NCI-H2107 (cell line): ENCODE measurements at places on chromosomes 5 and 9.

DNA sequence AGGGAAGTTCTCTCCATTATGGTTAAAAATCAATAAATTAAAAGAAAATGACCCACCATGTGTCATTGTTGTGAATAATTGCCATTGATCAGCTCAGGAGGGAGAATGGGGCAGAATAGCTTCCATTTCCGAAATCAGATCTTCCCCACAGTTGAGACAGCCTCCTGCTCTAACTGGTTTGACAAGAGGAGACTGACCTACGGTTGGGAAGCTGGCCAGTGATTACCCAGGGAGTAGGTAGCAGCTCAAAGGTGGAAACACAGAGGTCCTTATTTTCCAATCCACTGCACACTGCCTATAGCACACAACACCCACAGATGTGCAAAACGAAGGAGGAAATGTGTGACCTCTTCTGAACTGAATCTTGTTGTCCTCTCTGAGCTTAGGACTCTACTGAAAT is 69.0 kb upstream of the DAPK1 start:
- DNase-seq, result no peak

DNA sequence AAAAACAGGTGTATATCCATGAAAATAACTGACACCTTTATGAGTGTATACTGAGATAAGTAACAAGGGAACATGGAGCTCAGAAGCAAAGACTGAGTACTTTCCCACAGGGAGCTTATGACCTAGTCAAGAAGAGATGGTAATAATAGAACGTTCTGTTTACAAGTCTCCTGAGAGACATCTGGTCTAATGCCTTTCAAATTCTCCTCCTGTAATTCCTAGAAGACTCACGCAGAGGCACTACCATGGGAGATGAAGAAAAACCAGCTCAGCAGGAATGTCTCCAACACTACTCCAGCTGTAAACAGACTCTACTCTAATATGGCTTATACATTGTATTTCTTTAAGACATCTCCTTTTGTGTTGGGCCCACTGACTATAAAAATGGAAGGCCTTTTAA is 503.6 kb upstream of the TUSC1 start:
- DNase-seq, result no peak

- DNase-seq, result no peak
These were observed 155.9 kb downstream of the ERCC6L2 start for GRCh38 chr9:96031366-96031824.

- no peak for DNase-seq
These were observed 10.4 kb downstream of the PKN3 start for GRCh38 chr9:128712451-128713410.

DNA sequence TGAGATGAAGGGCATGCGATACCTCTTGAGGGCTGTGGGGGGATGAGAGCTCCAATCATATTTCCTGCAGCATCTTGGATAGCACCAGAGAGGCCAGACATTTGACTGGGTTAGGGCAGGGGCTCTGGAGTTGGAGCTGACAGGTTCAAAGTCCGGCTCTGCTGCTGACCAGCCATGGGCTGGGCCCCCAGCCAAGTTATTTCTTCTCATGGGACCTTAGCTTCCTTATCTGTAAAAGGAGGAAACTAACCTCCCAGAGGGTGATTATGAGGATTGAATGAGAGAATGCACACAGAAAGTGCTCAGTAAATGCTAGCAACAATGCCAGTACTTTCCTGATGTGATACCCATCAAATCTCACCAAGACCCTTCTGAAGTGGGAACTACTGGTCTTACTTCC is 65.2 kb upstream of the SLC25A51 start:
- DNase-seq, result no peak

DNA sequence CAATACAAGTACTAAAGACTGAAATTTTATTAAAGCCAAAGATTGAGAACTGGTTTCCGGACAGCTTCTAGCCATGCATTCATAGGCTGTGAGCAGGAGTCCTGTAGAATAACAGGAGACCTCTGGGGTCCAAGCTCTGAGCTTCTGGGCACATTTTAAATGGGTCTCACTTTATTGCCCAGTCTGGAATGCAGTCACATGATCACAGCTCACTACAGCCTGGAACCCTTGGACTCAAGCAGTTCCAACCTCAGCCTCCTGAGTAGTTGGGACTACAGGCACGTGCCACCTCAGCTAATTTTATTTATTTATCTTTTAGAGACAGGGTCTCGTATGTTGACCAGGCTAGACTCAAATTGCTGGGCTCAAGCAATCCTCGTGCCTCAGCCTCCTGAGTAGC is 15.4 kb downstream of the CDKN2AIPNL start:
- DNase-seq, result no peak

- DNase-seq, result no peak
These were observed 133.3 kb downstream of the ARL15 start for GRCh38 chr5:54177058-54177457.

GRCh38 chr9:91907484-91908292 is 42.3 kb downstream of the ROR2 start:
- no peak for DNase-seq

DNA sequence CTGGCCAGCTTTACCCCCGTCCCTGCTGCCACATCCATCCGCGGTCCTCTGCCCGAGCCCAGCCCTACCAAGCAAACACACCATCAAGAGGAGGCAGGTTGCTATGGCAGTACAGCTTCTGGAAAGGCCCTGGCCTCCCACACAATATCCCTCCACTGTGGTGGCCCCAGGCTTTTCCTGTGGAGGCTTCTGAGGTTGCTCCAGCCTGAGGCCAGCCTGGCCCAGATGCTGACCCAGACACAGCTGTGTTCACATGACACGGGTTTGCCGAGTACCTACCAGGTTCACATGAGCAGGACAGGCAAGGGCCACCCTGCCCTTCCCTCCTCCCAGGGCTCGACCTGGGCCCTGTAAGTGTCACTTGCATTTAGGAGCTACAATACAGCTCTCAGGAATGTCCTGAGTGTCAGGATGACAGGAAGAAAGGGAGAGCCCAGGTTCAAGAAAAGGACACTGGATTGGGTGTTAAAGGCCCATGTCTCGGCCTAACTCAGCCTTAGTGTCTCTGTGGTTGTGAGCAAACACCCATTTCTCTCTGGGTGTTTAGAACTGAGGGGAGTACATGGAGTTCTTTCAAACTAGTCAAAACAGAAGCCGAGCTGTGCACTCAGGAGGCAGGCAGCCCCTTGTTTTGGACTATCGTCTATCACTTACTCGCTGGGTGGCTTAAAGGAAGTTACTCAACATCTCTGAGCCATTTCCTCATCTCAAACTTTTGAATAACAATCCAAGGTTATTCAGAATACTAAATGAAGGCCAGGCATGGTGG is 40.2 kb downstream of the NAIF1 start:
- DNase-seq, result no peak

GRCh38 chr5:1883925-1884677 is 1.4 kb upstream of the IRX4 start:
- DNase-seq, result no peak

DNA sequence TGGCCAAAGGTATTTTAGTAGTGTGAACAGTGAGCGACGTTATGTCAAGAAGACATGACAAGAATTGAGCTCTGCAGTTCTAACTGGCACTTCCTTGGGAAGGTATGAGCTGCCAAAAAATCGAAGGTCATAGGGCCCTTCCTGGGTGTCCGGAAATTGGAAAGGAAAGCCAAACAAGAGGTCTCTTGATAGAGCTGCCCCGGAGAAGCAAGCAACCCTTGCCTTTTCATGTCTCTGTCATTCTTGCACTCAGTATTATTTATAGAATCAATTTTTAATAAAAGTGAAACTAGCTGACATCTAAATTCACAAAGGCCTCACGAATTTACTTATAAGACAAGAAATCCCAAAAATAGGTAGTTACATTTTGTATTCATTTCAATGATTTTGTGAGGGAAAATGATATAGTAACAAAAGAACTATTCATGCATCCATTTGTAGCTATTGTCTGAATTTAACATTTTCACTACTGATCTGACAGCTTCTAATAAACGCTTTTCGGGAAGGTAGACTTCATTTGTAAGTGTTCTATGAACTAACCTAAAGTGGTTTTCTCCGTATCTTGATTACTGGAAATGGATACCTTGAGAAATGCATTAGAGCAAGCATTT is 113.8 kb upstream of the VCAN start:
- DNase-seq, result no peak

DNA sequence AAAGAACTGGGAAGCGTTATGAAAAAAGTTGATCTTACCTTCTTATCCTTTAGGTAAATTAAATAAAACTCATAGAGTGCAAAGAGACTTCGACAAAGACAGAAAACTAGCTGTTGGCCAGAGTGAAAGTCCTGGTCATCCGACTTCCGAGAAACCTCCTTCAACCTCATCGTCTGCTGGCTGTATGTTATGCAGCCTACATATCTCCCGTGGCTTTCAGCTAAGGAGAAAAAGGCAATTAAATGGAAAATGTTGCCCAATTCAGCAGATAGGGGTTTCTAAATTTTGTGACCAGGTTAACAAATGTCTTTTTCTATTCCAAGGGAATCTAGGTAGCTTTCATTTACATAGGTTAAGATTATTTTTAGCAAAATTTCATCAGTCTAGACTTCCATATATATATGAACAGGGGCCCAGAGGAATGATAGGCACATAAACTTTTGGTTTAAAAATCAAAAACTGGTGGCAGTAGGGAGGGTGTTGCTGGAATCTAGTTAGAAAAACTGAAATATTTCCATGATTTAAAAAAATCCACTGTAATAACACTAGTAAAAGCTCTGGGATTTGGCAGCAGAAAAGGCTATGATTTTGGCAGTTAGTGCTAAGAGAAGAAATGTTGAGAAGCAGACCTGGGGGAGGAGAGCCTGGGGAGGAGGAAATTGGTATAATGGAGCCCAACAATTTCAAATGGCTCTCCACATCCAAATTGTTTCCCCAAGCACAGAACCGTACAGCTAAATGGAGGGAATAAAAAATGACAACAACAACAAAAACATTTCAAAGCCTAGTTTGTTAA is 32.1 kb downstream of the RAI14 start:
- DNase-seq, result no peak

GRCh38 chr9:136228107-136228875 is 17.3 kb downstream of the QSOX2 start:
- no peak for DNase-seq

DNA sequence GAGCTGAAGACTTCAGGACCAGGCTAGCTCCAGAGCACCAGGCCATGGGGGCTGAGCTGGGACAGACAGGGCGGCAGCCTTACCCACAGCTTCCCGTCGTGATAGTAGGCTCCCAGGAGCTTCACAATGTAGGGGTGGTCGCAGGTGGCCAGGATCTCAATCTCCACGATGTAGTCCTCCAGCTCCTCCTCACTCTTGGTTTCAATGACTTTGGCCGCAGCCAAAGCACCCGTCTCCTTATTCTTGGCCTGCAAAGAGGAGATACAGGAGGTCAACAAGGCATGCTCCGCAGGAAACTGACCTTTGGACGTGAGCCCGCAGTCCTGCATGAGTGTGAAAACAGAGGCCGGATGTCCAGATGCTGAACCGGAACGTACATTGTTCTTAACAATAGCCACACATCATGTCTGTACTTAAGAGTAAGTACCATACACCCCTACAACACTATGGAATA is 31.5 kb downstream of the STK10 start:
- DNase-seq, result no peak

- DNase-seq, result no peak
These were observed 78.7 kb downstream of the SNCAIP start for GRCh38 chr5:122390694-122391093.

DNA sequence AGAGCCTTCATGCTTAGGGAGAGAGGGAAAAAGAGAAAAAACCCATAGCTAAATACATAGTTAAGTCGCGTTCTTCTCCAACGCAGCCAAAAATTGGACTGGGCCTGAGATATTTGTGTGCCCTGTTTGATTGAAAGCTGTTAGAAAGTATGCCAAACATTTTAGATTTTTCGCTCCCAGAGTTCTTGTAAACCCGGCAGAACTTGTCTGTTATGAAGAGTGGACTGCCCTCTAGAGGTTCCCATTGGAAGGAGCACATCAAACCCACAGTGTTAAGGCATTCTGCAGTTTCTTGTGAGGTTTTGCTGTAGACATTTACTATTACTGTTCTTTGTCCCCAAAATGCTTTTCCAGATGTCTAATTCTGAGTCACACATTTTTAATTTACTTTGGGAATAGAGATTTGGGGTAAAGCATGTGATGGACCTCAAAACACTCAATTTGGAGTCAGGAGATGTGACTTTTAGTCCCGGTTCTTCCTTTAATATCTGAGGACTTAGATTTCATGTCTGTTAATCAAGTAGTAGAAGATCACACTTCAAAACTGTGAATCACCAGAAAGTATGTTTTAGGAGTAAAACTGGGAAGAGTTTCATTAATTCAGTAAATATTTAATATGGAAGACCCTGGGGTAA is 96.6 kb downstream of the PCSK1 start:
- peak; percentile 22 for DNase-seq

DNA sequence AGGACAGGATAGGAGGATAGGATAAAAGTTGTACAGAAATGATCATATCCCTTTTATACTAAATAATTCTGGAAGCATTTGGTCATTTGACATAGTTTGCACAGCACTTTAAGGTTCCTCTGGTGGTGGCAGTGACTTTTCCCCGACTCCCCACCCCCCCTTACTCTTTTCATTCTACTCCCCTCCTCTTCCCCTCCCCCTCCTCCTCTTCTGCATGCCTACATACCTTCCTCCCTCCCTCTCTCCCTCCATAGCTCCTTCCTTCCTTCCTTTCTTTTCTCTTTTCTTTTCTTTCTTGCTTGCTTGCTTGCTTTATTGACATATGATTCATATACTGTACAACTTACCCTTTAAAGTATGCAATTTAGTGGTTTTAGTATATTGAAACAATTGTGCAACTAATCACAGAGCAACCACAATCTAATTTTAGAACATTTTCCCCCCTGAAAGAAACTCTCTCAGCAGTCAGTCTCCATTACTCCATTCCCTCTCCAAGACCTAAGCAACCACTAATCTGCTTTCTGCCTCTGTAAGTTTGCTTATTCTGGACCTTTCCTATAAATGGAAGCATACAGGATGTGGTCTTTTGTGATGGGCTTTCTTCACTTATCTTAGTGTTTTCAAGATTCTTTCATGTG is 159.0 kb downstream of the HACD4 start:
- no peak for DNase-seq

- DNase-seq, result no peak
These were observed 21.2 kb downstream of the ADAM19 start for GRCh38 chr5:157554179-157555036.

GRCh38 chr9:83111169-83111568 is 48.2 kb upstream of the RASEF start:
- DNase-seq, result no peak

DNA sequence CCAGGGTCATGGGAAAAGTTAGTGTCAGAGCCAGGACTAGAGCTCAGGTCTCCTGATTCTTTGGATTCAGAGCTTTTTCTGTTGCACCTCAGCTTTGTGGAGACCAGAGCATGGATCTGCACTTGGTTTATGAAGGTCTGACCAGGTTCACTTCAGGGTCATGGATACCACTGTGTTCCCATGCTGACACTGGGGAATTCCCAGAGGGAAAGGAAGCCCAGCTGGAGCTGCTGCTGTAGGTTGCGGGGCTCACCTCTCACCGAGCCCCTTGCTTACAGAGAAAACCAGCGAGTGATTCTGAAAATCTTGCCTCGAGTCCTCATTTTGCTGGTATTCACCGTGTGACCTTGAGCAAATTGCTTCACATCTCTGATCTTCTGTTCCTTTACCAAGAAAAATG is 83.0 kb downstream of the RGS3 start:
- no peak for DNase-seq
